ENCODE measurements at places on chromosomes 4 and X.

DNA sequence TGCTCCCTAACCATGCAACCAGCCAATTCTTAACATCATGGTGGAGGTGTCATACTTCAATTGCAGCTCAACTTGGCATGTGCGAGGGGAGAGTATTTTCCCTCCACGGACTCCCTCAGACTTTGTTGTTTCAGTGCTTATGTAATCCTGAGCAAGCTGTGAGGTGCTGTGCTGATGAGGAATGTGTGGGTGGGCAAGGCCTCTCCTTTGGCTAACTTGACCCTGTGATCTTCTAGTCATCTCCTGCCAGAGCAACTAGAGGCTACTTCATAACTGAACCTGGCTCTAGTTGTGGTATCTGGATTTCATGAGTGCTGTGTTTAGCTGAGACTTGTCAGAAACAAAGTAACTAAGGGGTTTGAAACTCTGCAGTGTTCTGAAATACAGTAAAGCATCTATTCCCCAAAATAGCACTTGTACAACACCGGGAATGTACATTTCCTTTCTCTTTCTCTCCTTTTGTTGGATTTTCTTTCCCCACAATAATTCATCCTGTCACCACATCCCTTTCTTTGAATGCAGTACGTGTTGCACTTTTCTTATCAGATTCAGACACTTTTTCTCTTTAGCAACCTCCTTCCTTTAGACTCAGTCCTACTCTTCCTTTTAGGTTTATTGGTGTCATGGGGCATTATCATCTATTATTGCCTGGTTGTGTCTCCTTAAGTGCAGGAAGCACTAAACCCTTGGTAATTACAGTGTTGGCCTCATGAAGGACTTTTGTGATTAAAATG is 415.2 kb upstream of the NR3C2 start:
- DNase-seq, result no peak

DNA sequence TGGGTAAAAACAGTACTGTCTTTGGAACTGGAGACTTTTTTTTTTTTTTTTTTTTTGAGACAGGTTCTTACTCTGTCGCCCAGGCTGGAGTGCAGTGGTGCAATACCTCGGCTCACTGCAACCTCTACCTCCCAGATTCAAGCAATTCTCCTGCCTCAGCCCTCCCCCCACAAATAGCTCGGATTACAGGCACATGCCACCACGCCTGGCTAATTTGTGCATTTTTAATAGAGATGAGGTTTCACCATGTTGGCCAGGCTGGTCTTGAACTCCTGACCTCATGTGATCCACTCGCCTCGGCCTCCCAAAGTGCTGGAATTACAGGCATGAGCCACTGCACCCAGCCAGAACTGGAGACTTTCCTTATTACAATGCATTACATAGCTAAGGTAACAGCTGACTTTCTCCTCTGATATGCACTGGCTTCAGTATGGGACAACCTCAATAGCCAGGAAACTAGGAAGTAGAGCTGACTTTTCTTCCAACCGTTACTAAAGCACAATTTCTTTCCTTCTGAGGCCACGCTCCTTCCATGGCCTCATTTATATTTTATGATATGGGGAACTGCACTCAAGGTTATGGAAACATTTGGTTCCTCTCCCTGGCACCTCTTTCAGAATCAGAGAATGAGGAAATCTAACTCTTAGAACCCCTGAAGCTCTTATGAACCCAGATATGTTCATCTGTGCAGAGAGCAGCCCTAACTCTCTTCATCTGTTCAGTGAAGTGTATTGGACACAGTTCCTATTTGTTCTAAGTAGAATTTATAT is 53.5 kb upstream of the FAM9B start:
- no peak for DNase-seq

GRCh38 chr4:4771160-4771559 is 88.3 kb upstream of the MSX1 start:
- no peak for DNase-seq

DNA sequence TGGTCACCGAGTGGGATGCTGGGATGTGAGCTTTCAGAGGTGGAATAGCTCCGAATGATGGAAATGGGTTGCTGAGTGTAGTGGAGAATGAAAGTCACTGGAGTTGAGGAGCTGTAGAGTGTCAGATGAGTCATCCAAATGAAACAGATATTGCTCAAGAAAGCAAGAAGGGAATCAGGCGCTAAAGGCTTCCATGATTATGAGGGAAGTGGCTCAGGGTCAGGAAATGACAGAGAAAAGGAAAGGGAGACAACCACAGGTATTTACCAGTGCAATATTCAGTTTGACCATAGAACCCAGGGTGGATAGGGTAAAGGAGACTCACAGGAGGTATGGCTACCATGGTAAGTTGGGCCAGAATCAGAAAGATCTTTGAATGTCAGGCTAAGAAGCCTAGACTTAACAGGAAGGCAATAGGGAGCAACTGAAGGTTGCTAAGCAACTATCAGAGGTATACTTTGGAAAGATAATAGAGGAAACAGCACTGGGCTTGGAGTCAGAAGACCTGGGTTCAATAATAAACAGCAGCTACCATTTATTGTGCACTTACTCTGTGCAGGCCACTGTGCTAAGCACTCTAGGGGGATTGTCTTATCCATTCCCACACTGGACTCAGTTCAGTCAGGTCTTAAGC is 11.7 kb downstream of the LAS1L start:
- no peak for DNase-seq

DNA sequence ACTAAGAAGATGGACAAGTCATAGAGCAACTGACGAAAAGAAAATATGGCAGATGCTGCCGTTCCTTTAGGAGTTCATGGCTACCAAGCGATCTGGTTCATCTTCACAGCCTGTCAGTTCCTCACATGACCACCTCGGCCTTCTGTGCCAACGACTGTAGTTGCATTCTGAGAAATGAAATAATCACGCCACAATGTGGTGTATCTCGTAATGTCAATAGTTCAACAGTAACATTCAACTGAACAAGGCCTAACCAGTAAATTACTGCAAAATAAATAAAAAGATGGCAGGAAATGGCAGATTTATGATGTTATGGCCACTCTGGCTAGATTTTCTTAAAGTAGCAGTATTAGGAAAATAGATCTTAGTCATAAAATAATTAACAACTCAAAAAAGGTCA is 4.4 kb downstream of the GPRIN3 start:
- peak; percentile 91 for DNase-seq

DNA sequence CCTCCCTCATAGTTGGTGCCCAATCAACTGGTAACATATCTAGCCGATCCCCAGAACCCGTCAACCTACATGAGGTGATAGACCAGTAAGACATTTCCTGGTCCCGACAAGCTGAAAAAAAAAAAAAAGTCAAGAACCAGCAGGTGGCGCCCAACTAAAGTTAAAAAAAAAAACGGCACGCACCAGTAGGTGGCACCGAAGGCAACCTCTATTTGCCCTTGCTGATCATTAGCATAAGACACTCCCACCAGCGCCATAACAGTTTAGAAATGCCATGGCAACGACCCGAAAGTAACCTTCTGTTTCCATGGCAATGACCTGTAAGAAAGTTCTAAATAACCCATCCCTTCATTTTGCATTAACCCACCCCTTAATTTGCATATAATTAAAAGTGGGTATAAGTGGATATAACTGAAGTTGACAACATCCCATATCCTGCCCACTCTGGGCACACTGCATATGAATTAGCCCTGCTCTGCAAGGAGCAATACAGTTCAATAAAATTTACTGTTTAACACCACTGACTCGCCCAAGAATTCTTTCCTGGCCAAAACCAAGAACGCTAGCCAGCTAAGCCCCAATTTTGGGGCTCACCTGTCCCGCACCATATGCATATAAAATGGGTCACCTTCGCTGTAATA is 83.9 kb upstream of the SPANXB1 start:
- DNase-seq, result peak; percentile 10

GRCh38 chrX:65667503-65668376 is at the start of gene MSN:
Gene MSN (plus strand): TSS chrX:65667654. CDS start chrX:65667842, 188 bp downstream.
- peak; percentile 36 for DNase-seq

- DNase-seq, result peak; percentile 62
These were observed 153.8 kb upstream of the AGA start for GRCh38 chr4:177596035-177596434.

DNA sequence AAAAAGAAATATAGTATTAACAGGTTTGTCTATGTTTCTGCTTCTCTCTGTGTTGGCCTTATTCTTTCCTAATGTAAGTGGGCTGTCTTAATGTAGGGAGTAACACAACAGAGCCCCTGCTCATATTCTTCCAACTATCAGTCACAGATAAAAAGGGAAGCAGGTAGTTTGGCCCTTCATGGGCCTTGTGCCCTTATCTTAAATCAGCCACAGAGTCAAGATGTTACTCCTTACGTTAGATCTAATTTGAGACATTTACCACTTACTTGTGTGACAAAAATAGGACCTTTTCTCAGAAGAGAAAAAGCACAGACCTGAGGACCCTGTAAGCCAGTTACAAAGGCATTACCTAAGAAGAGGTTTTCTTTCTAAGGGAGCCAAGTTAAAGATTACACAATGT is 589.0 kb downstream of the GRXCR1 start:
- DNase-seq, result no peak

DNA sequence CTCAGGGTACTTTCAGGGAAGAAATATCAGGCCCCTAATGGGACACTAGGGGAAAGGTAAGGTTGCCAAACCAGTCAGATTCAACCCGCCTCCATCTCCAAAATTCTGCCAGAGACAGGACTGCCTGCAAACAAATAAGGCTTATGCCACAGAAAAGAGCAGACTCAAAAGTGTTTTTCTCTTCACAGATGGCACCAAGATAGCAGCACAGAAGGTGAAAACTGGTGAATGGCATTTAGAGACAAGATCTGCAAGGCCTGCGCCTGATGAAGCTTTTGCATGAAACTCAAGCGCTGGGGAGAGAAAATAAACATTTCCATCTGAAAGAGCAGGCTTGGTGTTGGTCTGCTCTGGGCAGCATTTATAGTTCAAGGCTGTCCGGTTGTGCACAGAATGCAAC is 27.9 kb downstream of the AMOT start:
- no peak for DNase-seq

- no peak for DNase-seq
These were observed 556.1 kb upstream of the TENM3 start for GRCh38 chr4:181687116-181687515.

GRCh38 chr4:43607827-43608461 is 715.4 kb downstream of the GRXCR1 start:
- no peak for DNase-seq

GRCh38 chrX:26670521-26670920 is 454.6 kb downstream of the MAGEB5 start:
- no peak for DNase-seq

GRCh38 chr4:96112631-96113030 is 272.7 kb downstream of the PDHA2 start:
- no peak for DNase-seq
